SW 1271 (cell line): ENCODE measurements at places on chromosomes 2 and 18.
A peak's percentile ranks its signal among the peaks of the same experiment; 100 is the strongest.

DNA sequence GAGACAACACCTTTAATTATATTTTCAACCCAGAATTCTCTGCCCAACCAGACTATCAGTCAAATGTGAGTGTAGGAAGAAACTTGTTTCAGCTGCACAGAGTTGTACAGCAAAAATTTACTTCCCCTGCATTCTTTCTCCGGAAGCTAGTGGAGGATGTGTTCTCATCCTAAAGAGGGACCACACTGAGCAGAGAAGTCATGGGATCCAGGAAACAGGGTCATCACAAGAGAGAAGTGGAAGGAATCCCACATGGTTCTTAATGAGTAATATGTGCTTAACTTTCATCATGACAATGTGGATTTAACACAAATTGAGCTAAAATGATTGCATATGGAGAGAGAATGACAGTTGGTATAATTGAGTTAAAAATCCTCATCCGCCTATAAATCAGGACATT, 78.2 kb downstream of the INPP4A start:
- DNase-seq = no peak

DNA sequence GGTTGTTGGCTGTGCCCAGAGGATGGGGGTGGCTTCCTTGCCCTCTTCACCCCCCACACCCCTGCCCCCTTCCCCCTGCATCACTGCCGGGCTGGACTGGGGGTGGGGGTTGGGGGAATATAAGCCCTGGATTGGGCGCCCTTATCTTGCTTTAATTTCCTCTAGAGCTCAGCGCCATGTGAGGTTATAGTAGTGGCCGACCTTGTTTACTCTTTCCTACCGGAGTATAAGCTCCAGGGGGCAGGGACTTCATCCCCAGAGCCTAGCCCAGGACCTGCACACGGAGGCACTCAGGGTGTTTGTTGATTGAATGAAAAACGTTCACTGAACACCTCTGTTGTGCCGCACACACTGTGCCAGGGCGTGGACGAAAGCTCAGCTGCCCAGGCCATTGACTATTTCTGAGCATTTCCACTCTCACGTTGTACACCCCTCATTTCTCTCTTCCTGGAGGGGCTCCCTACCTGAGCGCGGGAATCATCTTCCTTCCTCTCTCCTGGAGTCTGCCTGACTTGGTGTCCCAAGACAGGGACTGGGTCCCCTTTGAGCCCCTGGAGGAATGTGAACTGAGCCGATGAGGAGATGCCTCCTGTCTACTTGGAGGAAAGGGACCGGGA, 9.3 kb upstream of the SPATA3 start:
- DNase-seq = no peak

DNA sequence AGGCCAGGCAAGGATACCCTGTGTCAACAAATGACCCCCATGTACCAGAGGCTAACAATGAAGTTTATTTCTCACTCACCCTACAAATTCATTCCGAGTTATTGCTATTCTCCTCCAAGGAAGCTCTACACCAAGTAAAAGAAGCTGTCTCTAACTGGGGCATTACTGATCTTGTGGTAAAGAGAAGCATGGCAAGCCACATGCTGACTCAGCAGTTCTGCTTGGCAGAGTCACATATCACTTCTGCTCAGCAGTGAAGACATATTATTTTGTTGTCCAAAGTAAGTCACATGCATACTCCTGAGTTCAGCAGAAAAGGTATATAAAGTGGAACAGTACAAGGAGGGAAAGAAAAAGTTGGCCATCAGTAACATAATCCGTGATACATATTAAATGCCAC, 315.8 kb downstream of the GULP1 start:
- DNase-seq = no peak

- no peak for DNase-seq
Measured at GRCh38 chr2:222034058-222034457, 264.7 kb downstream of the PAX3 start.

- no peak for DNase-seq
Measured at GRCh38 chr2:15238028-15238427, 323.1 kb downstream of the NBAS start.

GRCh38 chr2:144996225-144996795, 476.4 kb upstream of the ZEB2 start:
- DNase-seq = peak; percentile 8

DNA sequence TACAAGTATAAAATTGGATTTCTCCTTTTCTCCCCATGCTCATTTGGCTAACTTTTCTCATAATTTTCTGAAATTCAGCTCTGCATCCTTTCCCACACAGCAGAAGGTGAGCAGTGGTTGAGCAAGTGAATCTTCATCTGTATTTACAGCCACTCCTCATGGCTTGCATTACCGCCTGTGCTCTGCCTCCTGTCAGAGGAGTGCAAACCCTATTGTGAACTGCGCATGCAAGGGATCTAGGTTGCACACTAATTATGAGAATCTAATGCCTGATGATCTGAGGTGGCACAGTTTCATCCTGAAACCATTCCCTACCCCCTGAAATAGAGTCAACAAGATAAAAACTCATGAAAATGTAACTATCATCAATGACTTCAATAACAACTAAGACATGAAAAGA, 20.0 kb downstream of the ME2 start:
- no peak for DNase-seq

- DNase-seq = no peak
Measured at GRCh38 chr18:22451796-22452195, 34.1 kb upstream of the CTAGE1 start.

DNA sequence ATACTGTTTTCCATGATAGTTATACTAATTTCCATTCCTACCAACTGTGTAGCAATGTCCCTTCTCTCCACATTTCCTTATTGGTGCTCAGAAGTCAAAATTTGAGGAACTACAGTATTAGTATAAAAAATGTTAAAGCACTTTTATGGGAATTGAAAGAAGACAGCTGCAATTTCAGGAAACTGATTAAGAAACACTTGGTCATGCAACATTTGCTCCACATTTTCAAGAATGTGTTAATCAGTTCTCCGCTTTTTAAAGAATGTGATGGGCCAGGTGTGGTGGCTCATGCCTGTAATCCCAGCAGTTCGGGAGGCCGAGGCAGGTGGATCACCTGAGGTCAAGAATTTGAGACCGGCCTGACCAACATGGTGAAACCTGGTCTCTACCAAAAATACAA, 33.6 kb upstream of the MGAT4A start:
- DNase-seq = no peak

DNA sequence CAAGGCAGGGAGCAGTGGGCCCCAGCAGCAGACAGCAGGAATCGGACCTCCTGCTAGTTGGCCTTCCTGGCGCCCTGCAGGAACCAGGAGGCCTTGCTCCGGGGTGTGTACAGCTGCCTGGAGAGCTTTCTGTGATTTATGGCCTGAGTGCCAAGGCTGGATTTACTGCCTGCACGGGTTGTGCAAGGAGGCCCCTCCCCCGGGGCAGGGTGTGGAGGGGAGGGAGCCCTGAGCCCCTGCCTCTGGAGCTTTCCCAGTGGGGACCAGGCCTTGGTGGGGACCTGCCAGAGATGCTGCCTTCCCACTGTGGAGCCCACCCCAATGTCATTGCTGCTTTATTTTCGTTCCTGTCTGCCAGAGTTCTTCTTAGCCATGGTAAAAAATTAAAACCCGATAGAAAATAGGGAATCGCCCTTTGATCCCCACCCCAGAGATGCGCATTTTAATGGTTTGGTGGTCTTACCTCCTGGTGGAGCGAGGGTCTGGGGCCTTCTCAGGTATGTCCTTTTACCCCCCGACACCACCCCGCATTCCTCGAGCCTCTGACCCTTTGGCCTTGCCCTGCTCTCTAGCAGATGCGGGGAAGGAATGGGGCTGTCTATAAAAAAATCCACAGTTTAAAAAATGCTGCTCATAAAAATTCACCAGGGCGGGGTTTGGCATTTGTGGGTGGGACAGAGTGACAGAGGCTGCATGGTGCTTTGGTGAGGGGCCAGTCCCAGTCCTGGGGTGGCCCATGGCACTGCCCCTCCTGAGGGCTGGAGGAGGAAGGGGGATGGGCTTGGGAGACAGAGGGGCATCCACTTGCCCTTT, 6.9 kb upstream of the RALB start:
- DNase-seq = no peak

DNA sequence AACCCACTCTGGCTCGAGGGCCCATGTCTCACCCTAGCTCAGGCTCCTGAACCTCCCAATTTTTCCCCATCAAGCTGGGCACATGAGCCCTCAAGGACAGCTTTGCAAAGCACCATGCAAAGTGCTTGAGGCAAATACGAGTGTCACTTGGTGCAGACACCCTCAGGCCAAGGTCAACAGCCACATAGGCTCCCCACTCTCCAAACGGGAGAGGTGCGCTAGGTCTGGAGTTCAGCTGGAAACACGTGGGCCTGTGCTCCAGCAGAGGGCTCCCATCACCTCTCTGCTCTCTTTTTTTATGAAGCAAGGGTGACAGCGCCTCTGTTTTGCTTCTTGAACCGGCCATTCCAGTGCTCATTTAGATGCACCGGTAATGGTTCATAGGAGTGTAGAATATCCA, 11.9 kb upstream of the ARHGAP25 start:
- no peak for DNase-seq

GRCh38 chr2:170929686-170930050, 615 bp downstream of the GORASP2 start:
- no peak for DNase-seq

DNA sequence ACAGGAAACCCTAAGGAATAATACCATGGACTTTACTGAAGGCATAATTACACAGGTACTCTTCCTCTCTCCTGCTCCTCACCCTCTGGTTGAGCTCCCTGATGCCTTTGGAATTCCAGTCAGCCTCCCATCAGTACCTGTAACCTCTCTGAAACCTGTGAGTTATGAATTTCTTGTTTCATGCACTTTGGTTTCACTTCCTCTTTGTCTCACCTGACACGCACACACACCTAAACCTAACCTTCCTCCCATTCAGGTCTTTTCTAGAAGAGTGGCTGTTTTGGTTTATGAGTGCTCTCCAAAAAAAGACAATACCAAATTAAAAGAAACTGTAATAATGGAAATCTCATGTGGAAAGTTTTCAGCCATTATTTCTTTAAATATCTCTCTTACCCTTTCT, 451.3 kb upstream of the VWC2L start:
- DNase-seq = no peak

DNA sequence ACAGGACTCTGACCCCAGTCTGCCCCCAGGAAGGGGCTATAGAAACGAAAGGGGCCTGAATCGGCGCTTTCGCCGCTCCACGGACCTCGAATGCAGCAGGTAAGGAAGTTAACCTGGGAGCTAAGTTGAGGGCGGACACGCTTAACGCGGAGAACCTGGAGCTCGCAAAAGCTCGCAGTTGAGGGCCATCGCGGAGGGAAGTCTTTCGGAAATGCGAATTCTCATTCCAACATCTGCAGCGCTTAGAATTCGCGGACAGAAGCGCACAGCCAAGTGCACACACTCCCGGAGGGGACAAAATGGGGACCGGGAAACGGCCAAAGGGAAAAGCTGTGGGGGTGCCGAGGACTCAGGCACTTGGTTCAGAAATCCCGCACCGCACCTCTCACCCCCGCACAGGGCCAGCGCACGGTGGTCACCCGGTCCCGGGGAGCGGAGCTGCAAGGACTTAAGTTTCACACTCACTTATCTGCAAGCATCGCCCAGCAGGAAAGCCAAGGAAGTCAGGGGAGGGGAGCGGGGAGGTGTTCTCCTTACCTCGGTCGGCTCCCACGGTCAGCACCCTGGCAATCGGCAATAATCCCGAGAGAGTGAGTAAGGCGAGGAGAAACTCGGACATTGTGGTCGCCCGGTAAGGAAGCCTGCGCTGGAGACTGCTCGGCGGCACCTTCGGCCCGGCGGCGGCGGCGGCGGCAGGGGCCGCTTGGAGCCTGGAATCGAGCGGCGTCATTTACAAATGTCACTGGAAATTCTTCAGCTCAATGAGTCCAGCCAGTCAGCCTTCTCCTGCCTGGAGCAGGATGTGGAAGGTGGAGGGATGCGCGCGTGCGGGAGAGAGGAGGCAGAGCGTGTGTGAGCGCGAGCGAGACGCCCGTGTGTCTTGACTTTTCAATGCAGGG, 456 bp downstream of the LRP1B start:
- peak; percentile 5 for DNase-seq

- DNase-seq = no peak
Measured at GRCh38 chr2:215685238-215685990, 249.5 kb upstream of the FN1 start.

DNA sequence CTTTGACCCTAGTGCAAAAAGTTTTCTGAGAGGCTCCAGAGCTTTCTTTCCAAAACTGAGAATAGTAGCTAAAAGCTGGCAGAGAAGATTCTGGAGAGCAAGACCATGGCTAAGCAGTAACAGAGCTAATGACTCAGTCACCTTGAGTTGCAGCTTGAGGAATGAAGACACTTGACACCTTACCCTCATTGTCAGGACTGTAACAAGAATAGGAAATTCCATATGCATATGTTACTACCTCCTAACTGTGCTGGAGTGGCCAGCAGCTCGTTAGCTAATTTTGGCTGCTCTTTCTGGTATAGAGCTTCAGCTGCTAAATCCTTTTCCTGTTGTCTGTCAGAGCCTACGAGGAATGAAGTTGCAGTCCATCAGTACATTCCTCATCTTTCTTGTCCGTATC, 68.6 kb upstream of the LHCGR start:
- no peak for DNase-seq

- no peak for DNase-seq
Measured at GRCh38 chr2:188601391-188601790, 309.7 kb downstream of the GULP1 start.

GRCh38 chr2:237590272-237591140, at the start of gene RAB17:
RAB17 (minus strand) TSS chr2:237590734; CDS start chr2:237586154, 4,580 bp downstream.
- no peak for DNase-seq

DNA sequence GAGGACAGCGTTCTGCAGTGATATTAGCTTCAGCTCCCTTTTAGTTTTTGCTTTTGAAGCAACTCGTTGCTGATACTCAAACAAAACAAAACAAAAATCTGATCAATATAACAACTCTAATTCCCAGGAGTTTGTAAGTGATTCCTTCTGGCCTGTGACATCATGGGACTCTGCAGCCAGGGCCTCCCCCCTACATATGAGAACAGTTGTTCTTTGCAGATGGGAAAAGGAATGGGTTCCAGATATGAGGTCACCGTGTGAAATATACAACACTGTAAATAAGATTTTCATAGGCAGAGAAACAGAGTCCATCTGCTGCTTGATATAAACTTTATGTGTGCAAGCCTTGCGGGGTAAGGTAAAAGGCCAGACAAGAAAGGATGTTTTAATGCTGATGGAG, 56.7 kb downstream of the DIS3L2 start:
- DNase-seq = no peak

DNA sequence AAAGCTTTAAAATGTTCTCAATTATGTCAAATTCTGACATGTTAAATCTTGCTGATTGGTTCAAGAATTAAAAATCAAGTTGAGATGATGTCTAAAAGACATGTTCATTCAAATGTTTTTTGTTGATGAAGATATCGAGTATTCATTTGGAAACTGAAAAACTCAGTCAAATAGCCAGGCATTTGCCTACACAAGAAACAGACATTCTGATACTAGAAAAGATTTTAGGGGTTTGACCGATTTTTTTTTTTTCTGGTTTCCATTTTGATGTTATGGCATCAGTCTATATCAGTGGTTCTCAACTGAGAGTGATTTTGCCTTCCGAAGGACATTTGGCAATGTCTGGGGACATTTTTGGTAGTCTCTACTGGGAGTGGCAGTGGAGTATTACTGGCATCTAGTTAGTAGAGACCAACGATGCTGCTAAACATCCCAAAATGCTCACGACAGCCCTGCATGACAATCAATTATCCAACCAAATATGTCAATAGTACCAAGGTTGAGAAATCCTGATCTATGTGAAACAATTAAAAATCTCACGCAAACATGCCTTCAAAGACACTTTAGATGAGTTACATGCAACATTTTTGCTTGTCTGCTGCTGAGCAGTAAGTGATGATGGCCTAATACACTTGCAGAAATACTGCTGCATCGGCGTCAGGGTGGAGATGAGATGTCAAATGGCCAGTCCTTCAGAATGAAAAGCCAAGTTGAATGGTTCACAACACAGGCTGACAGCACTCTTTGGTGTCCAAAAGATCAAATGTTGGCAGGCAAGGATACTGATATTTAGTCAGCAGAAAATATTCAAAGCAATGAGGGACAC, 12.5 kb downstream of the RASGRP3 start:
- no peak for DNase-seq
